ENCODE measurements at places on chromosomes 4 and X.
A peak's percentile ranks its signal among the peaks of the same experiment; 100 is the strongest.

GRCh38 chrX:100376576-100376975, 33.5 kb downstream of the PCDH19 start:
- DNase-seq: no peak

- DNase-seq: no peak
These were observed 4.7 kb downstream of the RIPPLY1 start for GRCh38 chrX:106898462-106898861.

GRCh38 chr4:177283167-177283566, 26.5 kb upstream of the NEIL3 start:
- DNase-seq: no peak

GRCh38 chrX:20151689-20152088, 10.1 kb upstream of the EIF1AX start:
- no peak for DNase-seq

DNA sequence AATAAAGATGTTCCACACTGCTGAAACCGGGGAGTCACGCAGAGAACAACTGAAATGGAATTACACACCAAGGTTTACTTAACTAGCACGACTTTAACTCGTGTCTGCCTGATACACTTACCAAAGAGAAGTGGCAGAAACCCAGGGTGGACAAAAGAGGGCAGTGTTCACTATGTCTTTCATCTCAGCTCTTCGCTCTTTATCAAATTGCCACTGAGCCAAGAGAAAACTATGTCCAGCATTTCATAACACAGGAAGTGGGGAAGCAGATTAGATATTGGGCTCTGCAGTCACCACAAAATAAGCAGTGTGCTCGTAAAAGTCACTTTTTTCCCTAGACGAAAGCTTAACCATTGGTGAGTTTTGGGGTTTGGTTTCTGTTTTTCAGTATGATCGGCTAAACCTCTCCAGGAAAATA, 155.7 kb downstream of the CHIC2 start:
- DNase-seq: peak; percentile 23

GRCh38 chrX:104854790-104855340, 288.9 kb downstream of the IL1RAPL2 start:
- DNase-seq: no peak

GRCh38 chr4:67678612-67679011, 22.3 kb downstream of the UBA6 start:
- no peak for DNase-seq

- no peak for DNase-seq
These were observed 69.5 kb downstream of the APBB2 start for GRCh38 chr4:41144812-41145211.

DNA sequence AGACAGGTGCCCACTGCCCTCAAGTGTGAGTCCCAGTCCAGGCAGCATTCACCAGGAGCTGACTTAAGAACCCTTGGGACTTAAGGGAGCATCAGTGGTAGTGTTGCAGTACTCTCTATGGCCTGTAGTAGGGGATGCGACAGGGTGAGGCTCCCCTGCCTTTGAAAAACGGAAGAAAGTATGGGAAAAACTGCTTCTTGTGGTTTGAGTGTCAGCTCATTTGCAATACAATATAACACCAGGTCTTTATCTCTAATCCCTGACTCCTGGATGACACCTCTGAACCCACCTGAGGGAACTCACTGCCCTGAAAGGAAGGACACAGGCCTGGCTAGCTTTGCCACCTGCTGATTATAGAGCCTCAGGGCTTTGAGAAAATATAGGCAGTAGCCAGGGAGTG, 176.0 kb downstream of the SMARCA1 start:
- DNase-seq: no peak

DNA sequence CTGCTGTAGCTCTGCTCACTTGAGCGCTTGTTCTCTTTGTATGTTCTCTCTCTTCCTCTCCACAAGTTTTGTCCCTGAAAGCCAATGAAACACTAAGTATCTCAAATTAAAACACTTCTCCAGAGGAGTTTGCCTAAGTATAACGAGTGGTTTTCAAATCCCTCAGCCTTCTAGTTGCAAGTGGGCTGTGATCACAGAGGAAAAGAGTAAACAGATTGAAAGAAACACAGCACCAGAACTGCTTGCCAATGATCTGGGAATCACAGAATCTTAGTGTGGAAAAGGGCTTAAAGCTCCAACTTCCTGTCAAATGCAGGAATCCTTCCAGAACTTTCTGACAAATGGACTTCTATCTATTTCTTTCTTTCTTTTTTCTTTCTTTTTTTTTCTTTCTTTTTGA, 4.8 kb upstream of the PRSS12 start:
- DNase-seq: no peak

- DNase-seq: no peak
These were observed 16.4 kb downstream of the MCUB start for GRCh38 chr4:109576462-109576861.

DNA sequence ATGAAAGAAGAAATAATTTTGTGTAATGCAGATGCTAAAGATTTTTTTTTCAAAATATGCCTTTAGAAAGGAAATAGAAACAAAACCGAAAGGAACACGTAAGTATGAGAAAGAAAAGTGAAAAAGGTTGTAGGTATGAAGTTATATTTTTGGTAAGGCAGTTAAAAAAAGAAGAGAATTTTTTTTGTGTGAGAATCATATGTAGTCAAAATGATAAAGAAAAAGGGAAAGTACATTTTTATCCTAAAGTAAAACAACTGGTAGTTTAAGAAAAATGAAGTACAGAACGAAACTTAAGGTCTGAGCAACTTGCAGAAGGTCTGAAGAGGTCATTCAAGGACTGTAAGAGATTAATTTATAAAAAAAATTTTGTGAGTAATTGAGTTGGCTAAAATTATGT, 164.0 kb upstream of the TRAM1L1 start:
- DNase-seq: no peak

GRCh38 chr4:12050357-12050756, 621.7 kb upstream of the HS3ST1 start:
- DNase-seq: no peak

DNA sequence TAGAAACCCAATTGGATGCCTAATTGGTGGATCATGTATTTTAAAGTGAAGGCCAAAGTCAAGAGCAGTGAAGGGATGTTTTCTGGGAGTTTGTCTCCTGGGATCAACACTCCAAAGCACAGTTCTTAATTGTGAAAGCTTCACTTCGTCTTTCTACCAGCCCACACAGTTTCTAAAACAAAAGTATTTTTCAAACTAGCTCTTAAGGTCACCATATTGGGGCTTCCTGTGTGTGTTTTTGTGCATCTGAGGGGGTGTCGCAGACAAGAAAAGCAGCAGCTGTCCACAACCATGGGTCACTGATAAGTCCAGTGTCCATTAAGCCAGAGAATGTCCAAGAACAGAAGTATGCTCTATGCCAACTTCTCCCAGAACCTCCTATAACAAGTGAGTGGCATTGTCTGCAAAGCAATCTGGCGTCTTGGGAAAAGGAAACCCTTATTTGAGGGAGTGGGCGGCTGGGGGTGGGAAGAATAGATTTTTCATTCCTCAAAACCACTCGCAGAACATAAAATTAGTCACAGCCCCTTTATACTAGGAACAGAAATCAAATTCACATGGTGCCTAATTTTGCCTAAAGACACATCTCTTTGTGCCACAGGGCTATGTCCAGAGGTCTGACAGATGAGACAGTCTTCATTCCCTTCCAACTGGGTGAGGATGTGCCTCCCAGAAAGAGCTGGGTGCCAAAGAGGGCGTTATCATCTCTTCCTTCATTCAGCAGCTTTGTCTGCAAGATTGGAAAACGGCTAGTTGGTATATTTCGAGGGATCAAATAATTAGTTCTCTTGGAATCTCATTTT, 610.4 kb downstream of the BCOR start:
- DNase-seq: no peak

- no peak for DNase-seq
These were observed 5.6 kb upstream of the STPG2 start for GRCh38 chr4:98148856-98149255.

DNA sequence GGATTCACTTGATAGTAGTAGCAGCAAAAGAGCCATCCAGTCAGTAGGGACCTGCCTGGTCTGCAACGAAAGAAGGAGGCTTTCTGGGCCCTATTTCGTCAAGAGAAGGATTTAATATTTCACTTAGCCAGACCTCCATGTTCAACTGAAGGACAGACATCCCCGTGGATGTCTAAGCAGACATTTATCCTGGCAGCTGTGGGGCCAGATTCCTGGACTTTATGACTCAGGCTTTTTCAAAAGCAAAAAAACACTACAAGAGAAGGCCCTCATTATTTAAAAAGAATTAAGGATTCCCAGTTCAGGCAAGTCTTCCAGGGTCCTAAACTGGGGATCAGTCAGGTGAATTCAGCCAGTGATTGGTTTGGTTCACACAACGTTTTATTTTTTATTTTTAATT, 88.5 kb upstream of the TSPAN5 start:
- no peak for DNase-seq

- no peak for DNase-seq
These were observed 96.9 kb downstream of the WFS1 start for GRCh38 chr4:6366581-6366980.

GRCh38 chr4:3386526-3386925, 55.2 kb upstream of the HGFAC start:
- DNase-seq: no peak
